HepG2 (cell line): ENCODE measurements at places on chromosomes 11 and 22. TPM values are rescaled to one million over a fixed set of nuclear protein-coding genes. Genes with fewer than 3 reads are reported as not detected.

DNA sequence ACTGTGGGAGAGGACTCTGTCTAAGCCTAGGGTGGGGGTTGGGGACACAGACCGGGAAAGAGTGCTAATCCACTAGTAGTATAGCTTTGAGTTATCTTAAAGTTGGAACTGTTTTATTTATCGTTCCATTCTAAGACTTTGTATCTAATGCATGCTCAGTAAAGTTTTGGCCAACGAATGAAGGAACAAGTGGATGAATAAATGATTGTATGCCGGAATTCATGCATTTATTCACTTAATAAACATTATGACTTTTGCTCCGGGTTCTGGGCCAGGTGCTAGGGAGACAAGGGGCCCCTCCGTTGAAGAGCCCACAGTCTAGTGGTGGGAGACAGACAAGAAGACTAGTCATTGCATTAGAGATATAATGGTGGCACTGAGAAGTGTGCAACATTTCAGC is 645 bp downstream of the RNF121 start:
- H3K27me3 ChIP-seq: no peaks in the 10 kb centered on the region
- H3K36me3 ChIP-seq: peaks cover 4% of the 10 kb centered on the region; the same call in 1 of the 3 replicates
- H3K4me1 ChIP-seq: peaks cover 57% of the 10 kb centered on the region
- peak overlapping the region; percentile 84 for H3K4me3 ChIP-seq
- peak overlapping the region; percentile 92 for H3K27ac ChIP-seq

- H3K4me1 ChIP-seq: no peaks in the 10 kb centered on the region
- H3K36me3 ChIP-seq: no peaks in the 10 kb centered on the region
- H3K4me3 ChIP-seq: no peak overlapping the region
- no peaks in the 10 kb centered on the region; the same call in 1 of the 2 replicates for H3K27me3 ChIP-seq
- no peak overlapping the region for H3K27ac ChIP-seq
Measured at GRCh38 chr22:29433856-29434255, 4.5 kb upstream of the RFPL1 start.

DNA sequence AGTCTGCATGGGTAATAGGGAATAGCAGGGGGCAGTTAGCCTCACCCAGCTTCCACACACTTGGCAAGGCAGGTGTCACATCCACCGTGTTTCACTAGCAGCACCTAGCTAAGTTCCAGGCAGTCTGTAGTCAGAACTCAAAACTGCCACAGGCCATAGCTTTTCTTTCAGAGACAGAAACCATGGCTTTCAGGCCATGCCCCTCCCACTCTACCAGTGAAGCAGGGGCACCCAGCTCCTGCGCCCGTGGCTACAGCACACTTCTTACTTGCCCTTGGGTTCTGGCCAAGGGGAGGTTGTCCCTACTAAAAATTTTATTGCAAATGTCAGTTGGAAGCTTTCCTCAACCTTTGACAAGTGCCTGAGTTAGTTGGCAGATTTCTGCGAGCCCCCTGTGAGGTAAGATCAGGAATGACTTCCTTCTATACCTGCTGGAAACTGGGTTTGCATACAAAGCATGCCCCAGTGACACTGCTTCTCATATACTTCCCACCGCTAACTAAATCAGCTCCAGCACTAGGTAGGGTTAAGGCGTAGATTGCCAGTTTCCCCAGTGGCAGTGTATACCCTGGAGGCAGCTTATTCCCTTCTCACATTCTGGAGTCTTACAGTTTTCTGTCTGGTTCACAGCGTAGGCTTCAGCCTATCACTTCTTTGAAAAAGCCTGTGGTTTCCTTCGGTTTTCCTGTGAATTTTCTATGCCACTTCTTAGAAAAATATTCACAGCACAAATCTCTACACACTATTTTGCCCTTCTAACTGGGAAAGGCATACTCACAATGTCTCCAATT is 139.0 kb upstream of the LUZP2 start:
- H3K27ac ChIP-seq: no peak overlapping the region
- H3K27me3 ChIP-seq: no peaks in the 10 kb centered on the region
- H3K36me3 ChIP-seq: no peaks in the 10 kb centered on the region
- no peak for DNase-seq
- no peaks in the 10 kb centered on the region for H3K4me1 ChIP-seq
- H3K4me3 ChIP-seq: no peak overlapping the region

DNA sequence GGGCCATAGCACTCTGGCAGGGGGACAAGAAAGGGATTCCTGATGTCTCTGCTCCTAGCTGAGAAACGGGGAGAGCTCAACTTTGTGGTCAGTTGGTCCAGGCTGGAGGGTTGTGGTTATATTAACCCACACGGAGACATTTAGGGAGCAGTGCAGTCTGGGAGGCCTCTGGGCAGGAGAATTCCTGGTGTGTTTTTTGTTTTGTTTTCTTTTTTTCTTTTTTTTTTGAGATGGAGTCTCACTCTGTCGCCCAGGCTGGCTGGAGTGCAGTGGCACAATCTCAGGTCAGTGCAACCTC is 88.0 kb upstream of the SHISAL1 start:
- no peaks in the 10 kb centered on the region for H3K36me3 ChIP-seq
- no peak for DNase-seq
- H3K4me1 ChIP-seq: no peaks in the 10 kb centered on the region
- no peak overlapping the region for H3K27ac ChIP-seq

DNA sequence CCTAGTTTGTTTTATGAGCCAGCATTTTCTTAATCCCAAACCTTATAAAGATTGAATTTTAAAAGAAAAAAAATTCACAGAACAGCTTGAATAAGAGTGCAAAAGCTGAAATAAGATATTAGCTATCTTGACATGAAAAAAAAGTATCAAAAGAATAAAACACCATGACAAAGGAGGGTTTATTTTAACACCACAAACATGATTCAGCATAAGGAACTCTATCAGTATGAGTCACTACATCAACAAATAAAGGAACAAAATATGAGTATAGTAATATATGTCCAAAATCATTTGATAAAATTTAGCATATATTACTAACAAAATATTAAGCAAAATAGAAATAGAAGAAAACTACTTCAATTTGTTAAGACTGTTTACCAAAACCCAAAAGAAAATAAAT is 9.6 kb upstream of the LMO1 start:
- no peak overlapping the region for H3K4me3 ChIP-seq
- H3K36me3 ChIP-seq: no peaks in the 10 kb centered on the region
- no peak overlapping the region for H3K27ac ChIP-seq
- H3K27me3 ChIP-seq: peaks cover 23% of the 10 kb centered on the region; the same call in 2 of the 3 replicates
- DNase-seq: no peak

DNA sequence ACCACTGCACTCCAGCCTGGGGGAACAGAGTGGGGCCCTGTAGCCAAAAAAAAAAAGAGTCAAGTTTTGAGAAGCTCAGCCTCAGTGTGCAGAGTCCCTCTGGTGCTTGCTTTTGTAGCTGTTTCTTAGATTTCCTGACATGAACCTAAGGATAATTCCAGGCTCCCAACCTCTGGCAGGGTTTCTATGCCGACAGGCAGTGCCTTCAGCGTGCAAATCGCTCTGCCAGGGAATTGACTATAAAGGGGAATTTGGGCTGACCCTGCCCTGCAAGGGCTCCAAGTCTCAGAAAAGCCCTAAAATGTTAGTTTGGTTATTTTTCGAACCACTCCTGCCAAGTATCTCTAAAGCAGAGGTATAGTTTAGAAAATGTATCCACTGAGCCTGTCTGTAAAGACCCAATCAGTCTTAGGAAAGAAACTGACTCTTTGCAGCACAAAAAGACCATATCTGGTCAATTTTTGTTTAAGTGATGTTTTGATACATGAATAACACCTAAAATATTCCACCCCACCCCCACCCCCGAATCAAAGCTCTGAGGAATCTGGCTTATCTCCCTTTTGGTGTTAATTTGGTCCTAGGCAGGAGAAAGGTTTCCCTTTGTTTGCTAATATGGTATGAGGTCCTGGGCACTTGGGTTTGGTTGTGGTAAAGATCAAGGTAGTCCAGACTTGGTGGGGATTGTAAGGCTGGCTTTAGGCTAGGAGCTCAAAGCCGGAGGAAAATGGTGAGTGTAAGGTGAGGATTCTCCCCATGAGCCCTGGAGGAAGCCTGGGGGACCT is 49.7 kb downstream of the ANO1 start:
- no peaks in the 10 kb centered on the region for H3K4me1 ChIP-seq
- peaks cover 8% of the 10 kb centered on the region for H3K27me3 ChIP-seq
- no peaks in the 10 kb centered on the region for H3K36me3 ChIP-seq
- DNase-seq: no peak

DNA sequence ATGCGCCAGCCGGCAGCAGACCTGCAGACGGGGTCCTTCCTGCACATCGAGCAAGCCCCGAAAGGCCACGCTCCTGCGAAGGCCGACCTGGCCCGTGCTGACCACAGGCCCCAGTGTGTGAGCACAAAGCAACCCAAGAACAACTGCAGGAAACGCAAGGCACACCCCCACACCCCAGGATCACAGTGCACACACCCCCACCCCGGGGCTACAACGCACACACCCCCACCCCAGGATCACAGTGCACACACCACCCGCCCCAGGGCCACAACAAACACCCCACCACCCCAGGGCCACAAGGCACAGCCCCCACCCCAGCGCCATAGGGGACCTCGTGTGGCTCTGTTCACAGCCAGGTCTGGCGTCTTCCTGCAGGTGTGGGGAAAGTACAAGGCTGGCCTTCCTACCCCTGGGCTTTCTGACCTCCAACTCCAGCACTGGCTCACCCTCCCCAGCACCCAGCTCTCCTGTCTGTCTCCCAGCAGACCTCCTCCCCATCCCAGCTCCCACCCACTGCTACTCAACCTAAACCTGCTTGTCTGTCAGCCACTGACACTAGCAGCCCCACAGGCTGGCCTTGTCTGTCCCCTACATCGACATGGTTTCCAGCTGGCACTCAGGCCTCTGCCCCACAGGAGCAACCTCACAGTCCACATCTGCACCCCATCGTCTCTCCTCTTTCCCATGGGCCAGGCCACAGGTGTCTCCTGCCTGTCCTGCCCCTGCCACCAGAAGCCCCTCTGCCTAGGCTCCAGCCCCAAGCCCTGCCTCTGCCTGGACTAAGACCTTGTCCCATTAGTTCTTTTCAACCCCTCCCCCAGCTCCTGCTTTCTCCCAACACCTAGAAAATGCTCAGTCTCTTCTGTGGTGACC is 20.5 kb upstream of the EFCAB6 start:
- H3K27me3 ChIP-seq: peaks cover 20% of the 10 kb centered on the region; the same call in 2 of the 3 replicates
- DNase-seq: no peak
- H3K36me3 ChIP-seq: no peaks in the 10 kb centered on the region
- no peaks in the 10 kb centered on the region for H3K4me1 ChIP-seq
- H3K27ac ChIP-seq: no peak overlapping the region

GRCh38 chr22:50671641-50672040 is 982 bp upstream of the SHANK3 start:
- peaks cover 20% of the 10 kb centered on the region; the same call in 2 of the 3 replicates for H3K27me3 ChIP-seq
- no peaks in the 10 kb centered on the region for H3K36me3 ChIP-seq
- no peak overlapping the region for H3K27ac ChIP-seq
- H3K4me3 ChIP-seq: no peak overlapping the region
- H3K4me1 ChIP-seq: peaks cover 36% of the 10 kb centered on the region

GRCh38 chr11:96875712-96876111 is 485.9 kb downstream of the JRKL start:
- H3K4me1 ChIP-seq: no peaks in the 10 kb centered on the region
- H3K36me3 ChIP-seq: no peaks in the 10 kb centered on the region
- no peaks in the 10 kb centered on the region for H3K27me3 ChIP-seq
- DNase-seq: no peak
- H3K27ac ChIP-seq: no peak overlapping the region

- H3K4me1 ChIP-seq: peaks cover 13% of the 10 kb centered on the region
- peaks cover 49% of the 10 kb centered on the region for H3K27me3 ChIP-seq
- H3K27ac ChIP-seq: no peak overlapping the region
- no peak overlapping the region for H3K4me3 ChIP-seq
Measured at GRCh38 chr11:17650127-17650911, 69.1 kb upstream of the MYOD1 start.

DNA sequence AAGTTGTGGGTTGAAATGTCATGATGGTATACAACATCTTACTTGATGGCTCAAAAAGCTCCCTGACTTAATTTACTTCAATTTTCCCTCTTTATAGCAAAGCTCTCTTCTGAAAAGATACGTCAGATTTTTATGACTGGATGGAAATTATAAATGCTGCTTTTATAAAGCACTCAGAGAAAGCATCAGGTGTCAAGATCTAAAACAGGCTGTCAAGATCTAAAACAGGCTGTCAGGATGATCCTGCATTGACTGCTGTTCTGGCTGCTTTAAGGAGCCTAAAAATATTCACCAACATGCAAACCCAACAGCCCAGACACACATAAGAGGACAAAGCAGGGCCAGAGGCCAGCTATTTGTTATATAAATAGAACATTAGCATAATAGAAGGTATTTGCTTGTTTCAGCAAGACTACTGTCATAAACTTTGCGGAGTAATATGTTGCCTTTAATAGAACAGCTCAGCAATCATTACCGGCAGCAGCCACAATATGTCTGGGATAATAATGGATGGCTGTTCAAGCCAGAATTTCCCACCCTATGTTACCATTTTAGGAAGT is 77.3 kb upstream of the ANO5 start:
- no peaks in the 10 kb centered on the region for H3K27me3 ChIP-seq
- no peak overlapping the region for H3K27ac ChIP-seq
- H3K36me3 ChIP-seq: no peaks in the 10 kb centered on the region
- no peak overlapping the region for H3K4me3 ChIP-seq
- H3K4me1 ChIP-seq: no peaks in the 10 kb centered on the region
- no peak for DNase-seq

- H3K4me3 ChIP-seq: no peak overlapping the region
- no peaks in the 10 kb centered on the region for H3K36me3 ChIP-seq
- H3K27me3 ChIP-seq: no peaks in the 10 kb centered on the region
- peaks cover 19% of the 10 kb centered on the region for H3K4me1 ChIP-seq
Measured at GRCh38 chr22:30861131-30861530, 107.4 kb downstream of the MORC2 start.

DNA sequence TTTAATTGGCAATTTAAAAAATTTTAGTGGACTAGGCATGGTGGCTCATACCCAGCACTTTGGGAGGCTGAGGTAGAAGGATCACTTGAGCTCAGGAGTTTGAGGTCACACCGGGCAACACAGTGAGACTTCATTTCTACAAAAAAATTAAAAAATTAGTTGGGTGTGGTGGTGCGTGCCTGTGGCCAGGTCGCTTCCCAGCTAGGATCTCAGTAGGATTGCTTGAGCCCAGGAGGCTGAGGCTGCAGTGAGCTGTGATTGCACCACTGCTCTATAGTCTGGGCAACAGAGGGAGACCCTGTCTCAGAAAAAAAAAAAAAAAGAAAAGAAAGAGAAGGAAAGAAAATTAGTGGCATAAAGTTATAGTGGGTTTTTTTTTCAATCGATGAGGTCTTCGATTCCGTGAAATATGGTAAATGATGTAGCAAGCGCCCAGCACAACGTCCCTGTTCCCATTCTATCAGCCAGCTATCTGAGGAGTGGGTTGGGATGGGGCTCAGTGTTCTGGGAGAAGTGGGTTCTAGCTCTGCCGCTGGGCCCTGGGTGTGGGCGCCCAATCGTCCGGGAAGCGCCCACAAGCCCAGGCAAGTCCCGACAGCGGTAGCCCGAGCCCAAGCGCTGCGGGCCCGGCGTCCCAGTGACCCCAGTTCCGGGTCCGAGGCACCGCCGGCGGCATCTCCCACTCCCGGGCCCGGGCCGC is 1.4 kb downstream of the FOSL1 start:
- peaks cover 54% of the 10 kb centered on the region for H3K4me1 ChIP-seq
- H3K27ac ChIP-seq: peak overlapping the region; percentile 66
- H3K36me3 ChIP-seq: peaks cover 16% of the 10 kb centered on the region; the same call in 2 of the 3 replicates
- no peaks in the 10 kb centered on the region; the same call in 2 of the 3 replicates for H3K27me3 ChIP-seq
- H3K4me3 ChIP-seq: peak overlapping the region; percentile 84

GRCh38 chr11:2202071-2202899 is 30.7 kb upstream of the TH start:
- no peak overlapping the region for H3K27ac ChIP-seq
- H3K36me3 ChIP-seq: no peaks in the 10 kb centered on the region; the same call in 2 of the 3 replicates
- no peak overlapping the region for H3K4me3 ChIP-seq

PIWIL4 gene
- total RNA-seq: 0.15 TPM in 1 of 2 replicates, not detected in the other

RFPL2 gene
- total RNA-seq: not detected in 2 replicates

ANO9 gene
- total RNA-seq: 1.5 and 8.9 TPM in 2 replicates

NRGN gene
- 0.18 TPM in 1 of 2 replicates, not detected in the other for total RNA-seq

TRAF6 gene
- total RNA-seq: 5.9 and 6.5 TPM in 2 replicates

CARD16 gene
- total RNA-seq: 0.53 TPM in 1 of 2 replicates, not detected in the other

FAM83F gene
- total RNA-seq: not detected in 2 replicates

APOA1 gene
- total RNA-seq: 2,184 and 5,485 TPM in 2 replicates

DGAT2 gene
- 39.4 and 65.6 TPM in 2 replicates for total RNA-seq

TTC28 gene
- 13.1 and 16.4 TPM in 2 replicates for total RNA-seq
